Activated T-cell treated with anti-CD3 and anti-CD28 coated beads for 4 hours (primary cell): ENCODE measurements at places on chromosomes 3 and 15.

- DNase-seq = no peak
These were observed 60.6 kb upstream of the GOLGA8B start for GRCh38 chr15:34644061-34644460.

GRCh38 chr3:50486219-50486888 is 17.1 kb downstream of the CACNA2D2 start:
- no peak for DNase-seq

- no peak for DNase-seq
These were observed at the start of gene ALDH1A2 for GRCh38 chr15:58065445-58066041. ALDH1A2 (minus strand) TSS chr15:58065711; CDS start chr15:58065650, 61 bp downstream.

GRCh38 chr3:51934991-51935885 is 6.5 kb downstream of the RRP9 start:
- no peak for DNase-seq

DNA sequence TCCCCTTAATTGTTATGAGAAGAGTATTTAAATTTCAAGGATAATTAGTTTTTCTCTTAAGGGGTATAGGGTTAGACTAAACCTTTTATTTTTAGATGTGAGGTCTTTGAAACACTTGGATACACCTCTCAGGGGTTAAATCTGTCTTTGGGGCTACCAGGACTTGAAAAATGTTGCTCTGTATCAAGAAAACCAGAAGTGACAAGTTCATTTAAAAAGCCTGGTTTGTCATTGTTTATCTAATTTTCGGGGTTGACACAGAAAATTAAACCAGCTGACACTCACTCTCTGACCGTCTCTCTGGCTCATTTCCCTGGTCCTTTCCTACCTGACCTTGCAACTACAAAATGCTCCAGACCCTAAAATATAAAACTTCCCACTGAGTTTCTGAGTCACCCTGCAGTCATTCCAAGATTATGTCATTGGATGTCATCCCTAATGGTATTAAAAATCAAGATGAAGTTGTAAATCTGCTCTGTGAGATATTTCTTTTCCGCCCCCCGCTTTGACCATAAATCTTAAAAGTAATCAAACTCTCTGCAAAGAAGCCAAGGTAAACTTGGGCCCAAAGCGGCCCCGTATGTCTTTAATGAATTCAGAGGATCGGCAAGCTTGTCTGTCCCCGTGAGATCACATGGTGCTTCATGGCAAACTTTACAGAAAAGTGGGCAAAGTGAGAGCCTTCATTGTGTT is 32.9 kb upstream of the SKOR1 start:
- DNase-seq = no peak

- no peak for DNase-seq
These were observed 9.2 kb upstream of the TGM5 start for GRCh38 chr15:43275740-43276562.

DNA sequence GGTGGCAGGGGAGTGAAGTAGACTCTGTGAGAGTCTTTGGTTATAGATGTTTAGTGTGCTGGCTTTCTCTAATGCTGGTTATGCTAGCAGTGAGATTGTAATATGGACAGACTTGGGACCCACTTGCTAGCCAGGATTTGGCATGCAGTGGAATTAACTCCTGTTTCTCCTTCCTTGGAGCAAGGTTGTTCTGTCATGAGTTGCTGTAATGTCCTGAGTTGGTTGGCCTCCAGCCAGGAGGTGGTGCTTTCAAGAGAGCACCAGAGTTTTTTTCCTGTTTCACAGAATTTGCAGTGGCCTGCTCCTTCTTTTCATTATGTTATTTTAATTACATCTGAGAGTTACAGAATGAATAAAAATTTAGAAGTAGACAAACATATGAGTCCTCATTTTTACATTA is 88.1 kb upstream of the PXYLP1 start:
- DNase-seq = no peak

- no peak for DNase-seq
These were observed 19.4 kb upstream of the PLOD2 start for GRCh38 chr3:146180376-146180775.

- DNase-seq = no peak
These were observed at the start of gene CDHR4 for GRCh38 chr3:49799761-49800160. CDHR4 (minus strand) TSS chr3:49799873; CDS start chr3:49799812, 61 bp downstream.

GRCh38 chr3:34008836-34009809 is 210.7 kb downstream of the PDCD6IP start:
- DNase-seq = no peak

GRCh38 chr15:74207652-74208440 is 5.3 kb upstream of the STRA6 start:
- no peak for DNase-seq

DNA sequence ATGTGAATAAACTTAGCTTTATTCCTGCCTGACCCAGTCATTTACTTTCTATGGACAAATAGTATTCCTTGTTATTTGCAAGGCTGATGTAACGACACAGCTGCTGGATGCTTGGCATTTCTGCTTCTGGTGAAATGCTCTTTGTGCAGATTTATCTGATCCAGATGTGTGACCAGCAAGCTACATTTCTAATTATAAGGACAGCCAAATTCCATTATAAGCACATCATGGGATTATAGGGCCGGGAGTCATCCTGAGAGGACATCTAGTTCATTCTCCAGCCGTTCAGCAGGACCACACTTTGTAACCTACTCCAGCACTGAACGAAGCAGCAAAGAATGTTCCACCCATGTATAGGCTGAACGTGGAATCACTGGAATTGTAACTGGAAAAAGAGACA is 42.9 kb downstream of the FNDC3B start:
- no peak for DNase-seq

- DNase-seq = no peak
These were observed 33.6 kb downstream of the GOLGA6L10 start for GRCh38 chr15:82315519-82316246.

- DNase-seq = no peak
These were observed 60.5 kb downstream of the CERS3 start for GRCh38 chr15:100468285-100468684.

GRCh38 chr3:32340039-32340438 is 51.6 kb upstream of the CMTM7 start:
- no peak for DNase-seq

DNA sequence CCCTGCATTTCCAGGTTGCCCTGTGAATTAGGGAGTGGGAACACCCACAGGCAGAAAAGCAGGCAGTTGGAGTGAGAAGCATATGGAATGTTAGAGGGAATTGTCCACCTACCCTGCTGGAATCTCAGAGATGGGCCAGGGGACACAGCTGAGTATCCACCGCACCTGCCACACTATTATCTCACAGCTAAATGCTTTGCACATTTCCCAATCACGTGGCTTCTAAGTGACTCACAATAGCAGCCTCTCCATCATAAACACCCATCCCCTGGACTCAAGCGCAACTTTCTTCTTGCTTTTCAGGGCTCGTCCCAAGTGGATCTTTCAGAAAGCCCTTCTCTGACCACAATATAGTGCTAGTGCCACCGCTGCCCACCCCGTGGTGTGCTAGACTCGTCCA is 389.0 kb upstream of the LMCD1 start:
- no peak for DNase-seq

- DNase-seq = no peak
These were observed 7.7 kb downstream of the MAP1A start for GRCh38 chr15:43525131-43525530.

DNA sequence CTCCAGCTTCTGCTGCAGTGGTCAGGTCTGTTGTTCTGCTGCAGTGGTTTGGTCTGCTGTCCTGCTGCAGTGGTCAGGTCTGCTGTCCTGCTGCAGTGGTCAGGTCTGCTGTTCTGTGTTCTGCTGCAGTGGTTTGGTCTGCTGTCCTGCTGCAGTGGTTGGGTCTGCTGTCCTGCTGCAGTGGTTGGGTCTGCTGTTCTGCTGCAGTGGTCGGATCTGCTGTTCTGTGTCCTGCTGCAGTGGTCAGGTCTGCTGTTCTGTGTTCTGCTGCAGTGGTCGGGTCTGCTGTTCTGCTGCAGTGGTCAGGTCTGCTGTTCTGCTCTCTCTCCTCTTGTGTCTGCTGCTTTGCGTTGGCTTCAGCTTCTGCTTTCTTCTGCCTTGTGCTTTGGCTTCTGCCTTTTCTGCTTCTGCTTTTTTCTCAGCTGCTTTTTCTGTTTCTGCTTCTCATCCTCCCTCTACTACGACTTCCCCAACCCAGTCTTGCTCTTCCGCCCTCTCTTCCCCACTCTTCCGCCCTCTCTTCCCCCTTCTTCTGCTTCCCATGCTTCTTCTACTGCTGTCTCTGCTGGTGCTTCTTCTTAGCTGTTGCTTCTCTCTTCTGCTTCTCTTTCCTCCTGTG is 50.7 kb downstream of the FAM43A start:
- no peak for DNase-seq

DNA sequence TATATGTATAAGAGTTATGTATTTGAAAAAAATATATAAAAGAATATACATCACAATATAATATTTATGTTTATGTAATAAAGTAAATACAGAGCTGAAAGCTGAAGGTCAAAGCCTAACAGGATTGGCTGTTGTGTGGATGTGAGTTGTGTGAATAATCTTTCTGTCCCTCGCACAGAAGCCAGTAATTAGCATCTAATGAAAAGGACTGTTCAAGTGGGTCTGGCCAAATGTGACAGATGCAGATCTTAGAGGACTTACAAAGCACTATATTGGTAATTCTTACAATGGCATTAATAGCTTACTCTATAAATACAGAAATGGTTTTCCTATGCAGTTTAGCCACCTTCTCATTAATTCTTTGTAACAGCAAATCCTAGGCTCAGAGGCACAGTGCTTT is 2.4 kb downstream of the MKRN3 start:
- DNase-seq = no peak

- DNase-seq = no peak
These were observed 19.1 kb downstream of the FAM81A start for GRCh38 chr15:59457103-59457502.

- DNase-seq = no peak
These were observed 709 bp downstream of the SCAMP5 start for GRCh38 chr15:74995779-74996765.

- no peak for DNase-seq
These were observed 74.3 kb upstream of the VGLL4 start for GRCh38 chr3:11717768-11718636.

- DNase-seq = no peak
These were observed 246.9 kb upstream of the AGTR1 start for GRCh38 chr3:148450819-148451218.

GRCh38 chr3:21140785-21141184 is 610.2 kb downstream of the ZNF385D start:
- no peak for DNase-seq

GRCh38 chr3:28972921-28973320 is 307.9 kb upstream of the RBMS3 start:
- DNase-seq = no peak

DNA sequence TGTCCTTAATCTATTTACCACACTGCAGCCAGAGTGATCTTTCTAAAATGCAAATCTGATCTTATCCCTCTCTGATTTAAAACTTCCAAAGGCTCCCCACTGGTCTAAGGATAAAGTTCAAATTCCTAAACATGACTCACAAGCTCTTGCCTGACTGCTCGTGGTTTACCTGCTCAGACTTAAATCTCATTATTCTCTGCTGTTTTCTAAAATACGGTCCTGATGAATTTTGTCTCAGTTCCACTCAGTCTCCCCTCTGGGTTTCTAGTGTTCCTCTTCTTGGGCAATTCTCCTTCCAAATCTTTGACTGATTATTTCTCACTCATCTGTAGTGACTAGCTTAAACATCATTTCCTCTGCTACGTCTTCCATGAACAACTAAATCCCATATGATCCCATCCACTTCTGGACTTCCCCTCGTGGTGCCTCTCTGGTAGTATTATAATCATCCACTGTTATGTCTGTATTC is 108.3 kb downstream of the P3H2 start:
- DNase-seq = no peak
